ENCODE measurements at places on chromosomes 2 and 18.

DNA sequence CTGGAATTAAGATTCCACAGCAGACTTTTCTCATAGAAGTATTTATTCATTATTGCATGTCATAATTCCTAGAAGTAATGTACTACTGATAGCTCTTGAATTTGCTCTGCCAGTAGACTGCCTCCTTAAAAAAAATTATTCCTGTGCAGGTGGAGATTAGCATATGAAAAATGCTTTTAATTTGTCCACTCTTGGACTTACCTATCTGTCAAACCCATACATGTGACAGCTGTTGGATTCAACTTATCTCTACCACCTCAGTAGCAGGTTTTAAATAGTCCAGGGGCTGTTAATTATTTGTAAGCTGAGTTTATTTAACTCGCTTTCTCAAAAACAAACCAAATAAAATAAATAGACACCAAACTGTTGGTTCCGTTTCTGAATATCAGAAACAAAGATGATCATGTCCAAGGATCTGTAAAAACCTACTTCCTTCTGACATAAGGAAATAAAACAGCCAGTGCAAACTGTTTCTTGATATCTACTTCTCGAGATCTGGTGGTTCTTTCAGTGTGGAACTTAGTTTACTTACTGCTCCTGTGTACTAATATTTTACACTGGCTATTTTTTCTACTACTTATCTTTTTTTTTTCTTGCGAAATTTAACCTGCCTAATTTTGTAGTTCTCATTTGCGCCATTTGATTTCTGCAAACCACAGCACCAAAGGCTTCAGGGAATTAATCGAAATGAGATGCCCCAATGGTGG lies 44.2 kb downstream of the ZEB2 start:
- no peak for DNase-seq

- no peak for DNase-seq
These were observed 52.6 kb downstream of the SLC4A5 start for GRCh38 chr2:74290466-74291217.

GRCh38 chr2:26723991-26724750 lies 31.6 kb downstream of the KCNK3 start:
- no peak for DNase-seq

DNA sequence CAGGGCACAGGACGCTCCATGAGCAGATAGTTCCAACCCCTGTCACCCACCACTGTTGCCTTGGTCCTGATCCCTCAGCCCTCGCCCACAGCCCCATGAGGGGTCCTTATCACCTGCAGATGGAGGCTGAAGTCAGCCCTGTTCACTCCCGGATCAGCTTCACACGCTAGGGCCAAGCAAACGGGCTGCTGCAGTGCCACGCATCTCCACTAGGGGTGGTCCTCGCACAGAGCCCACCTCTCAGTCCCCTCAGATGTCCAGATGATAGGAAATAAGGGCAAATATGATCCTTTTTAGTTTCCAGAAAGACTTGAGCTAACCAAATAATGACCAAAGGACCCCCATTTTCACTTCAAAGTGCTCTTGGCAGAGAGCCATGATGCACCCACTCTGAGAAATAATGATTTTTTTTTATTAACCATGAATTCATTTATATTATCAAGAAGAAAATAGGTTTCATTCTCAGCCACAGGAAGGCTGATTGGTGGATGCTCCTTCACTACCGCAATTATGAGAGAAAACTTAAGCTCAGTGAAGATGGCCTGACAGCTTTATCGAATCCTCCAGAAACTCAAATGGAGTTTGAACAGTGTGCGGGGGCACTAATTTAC lies 71.9 kb upstream of the KLHL29 start:
- DNase-seq: peak; percentile 1

DNA sequence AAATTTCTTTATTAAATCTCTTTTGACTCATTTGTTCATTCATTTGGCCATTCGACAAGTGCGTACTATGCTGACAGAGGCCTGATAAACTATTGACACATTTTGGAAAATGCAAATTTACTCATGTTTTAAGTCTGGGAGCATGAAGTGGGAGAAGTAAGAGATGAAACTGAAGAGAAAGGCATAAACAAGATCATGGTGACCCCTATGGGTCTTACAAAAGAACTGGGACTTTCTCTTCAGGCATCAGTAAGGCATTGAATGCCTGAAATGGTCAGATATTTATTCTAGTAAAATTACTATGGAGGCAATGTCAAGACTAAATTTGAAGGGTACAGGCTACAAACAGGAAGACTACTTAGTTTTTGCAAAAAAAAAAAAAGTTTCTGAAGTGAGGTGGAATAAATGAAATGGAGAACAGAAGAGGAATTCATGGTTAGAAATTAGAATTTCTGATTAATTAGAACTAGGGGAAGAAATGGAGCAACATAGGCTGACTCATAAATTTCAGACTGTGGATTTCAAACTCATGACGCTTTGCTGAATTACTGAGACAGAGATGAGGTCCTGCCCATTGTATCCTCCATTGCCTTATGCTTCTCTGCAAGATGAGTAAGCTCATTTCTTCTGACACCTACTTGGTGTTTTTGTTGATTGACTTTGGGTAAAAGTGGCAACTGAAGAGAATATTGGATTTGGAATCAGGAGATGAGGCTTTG lies 32.7 kb downstream of the VSNL1 start:
- DNase-seq: no peak

DNA sequence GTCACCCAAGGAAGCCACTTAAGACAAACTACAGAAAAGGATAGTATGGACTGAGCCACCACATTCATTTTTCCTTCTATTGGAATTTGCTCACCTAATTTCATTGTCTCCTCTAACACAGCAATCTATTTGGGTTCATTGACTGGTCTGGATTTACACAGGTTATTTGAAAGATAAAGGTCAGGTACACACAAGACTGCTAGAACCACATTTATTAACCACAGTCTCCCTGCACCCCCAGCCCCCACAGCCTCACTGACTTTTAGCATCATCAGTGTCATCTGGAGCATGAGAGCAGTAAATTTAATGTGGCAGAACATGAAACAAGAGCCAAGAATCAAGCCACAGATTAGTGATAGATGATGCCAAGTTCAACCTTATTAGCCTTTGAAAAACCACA lies 226.9 kb upstream of the GYPC start:
- DNase-seq: no peak

- DNase-seq: no peak
These were observed 230.8 kb downstream of the SEPTIN10 start for GRCh38 chr2:109382951-109383350.

DNA sequence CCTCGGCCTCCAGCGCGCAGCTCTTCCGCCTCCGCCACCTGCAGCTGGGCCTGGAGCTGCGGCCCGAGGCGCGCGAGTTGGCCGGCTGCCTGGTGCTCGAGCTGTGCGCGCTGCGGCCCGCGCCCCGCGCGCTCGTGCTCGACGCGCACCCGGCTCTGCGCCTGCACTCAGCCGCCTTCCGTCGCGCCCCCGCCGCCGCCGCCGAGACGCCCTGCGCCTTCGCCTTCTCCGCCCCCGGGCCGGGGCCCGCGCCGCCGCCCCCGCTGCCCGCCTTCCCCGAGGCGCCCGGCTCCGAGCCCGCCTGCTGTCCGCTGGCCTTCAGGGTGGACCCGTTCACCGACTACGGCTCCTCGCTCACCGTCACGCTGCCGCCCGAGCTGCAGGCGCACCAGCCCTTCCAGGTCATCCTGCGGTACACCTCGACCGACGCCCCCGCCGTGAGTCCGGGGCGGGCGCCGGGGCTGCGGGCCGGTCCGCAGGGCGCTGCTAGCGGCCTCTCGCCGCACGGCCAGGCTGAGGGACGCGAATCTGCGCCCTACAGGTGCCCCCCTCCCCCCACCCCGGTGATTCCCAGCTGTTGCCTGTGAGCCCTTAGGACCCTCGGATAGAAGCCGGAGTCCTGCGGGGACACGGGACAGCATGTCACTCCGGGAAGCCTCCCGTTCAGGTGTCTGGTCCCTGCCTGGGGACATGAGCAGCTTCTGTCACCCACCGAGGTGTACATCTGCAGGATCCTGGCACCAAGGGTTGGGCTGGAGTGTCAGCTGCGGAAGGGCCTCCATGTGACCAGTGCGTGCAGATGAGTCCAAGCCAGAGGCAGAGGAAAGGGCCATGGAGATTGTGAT lies 616 bp downstream of the RNPEPL1 start:
- no peak for DNase-seq

DNA sequence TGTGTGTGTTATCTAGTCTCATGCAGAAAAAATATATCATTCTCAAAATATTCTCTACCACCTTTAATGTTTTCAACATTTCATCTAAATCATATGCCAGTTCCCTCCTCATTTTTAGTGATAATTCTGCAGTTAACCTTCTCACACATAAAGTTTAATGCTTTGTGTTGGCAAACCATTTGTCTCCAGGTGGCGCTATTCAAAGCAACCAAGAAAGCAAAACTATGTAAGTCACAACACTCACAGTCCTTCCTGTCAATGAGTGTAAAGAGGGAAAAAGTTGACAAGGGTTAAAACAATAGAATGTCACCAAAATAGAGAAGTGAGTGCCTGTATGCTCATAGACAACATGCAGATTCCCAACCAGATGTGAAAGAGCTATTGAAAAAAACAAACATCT lies 961.6 kb upstream of the LRRTM1 start:
- no peak for DNase-seq

- no peak for DNase-seq
These were observed 5.4 kb downstream of the SNORC start for GRCh38 chr2:232875256-232876121.

GRCh38 chr2:28224648-28225472 lies 167.8 kb upstream of the FOSL2 start:
- DNase-seq: no peak

- no peak for DNase-seq
These were observed 194.5 kb upstream of the STK17B start for GRCh38 chr2:196365923-196366322.

GRCh38 chr2:232982926-232983668 lies 30.0 kb downstream of the NGEF start:
- no peak for DNase-seq

- no peak for DNase-seq
These were observed 232.6 kb upstream of the PXDN start for GRCh38 chr2:1976728-1977416.

- no peak for DNase-seq
These were observed 32.9 kb downstream of the FAP start for GRCh38 chr2:162210385-162210784.

DNA sequence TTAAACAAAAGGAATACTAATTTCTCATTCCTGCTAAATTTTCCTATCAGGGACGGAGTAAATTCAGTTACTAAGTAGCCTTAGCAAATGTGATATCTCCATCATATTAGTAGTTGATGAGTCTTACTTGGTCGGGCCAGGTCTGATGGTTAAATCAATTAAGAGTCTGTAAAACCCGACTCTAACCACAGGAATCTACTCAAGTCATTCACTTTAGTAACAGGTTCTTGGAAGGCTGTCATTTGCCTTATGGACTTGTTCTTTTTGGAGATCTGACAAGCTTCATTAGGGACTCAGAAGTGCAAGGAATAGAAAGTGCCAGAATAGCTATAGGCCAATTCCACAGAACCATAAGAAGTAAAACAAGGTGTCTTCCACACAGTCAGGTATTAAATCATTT lies 119.0 kb downstream of the GCA start:
- DNase-seq: no peak

GRCh38 chr2:44719562-44719961 lies 221.9 kb upstream of the SIX3 start:
- no peak for DNase-seq

GRCh38 chr2:144166743-144167142 lies 353.2 kb downstream of the ZEB2 start:
- DNase-seq: no peak

- DNase-seq: peak; percentile 66
These were observed 60.8 kb downstream of the LIMS1 start for GRCh38 chr2:108594982-108595464.

DNA sequence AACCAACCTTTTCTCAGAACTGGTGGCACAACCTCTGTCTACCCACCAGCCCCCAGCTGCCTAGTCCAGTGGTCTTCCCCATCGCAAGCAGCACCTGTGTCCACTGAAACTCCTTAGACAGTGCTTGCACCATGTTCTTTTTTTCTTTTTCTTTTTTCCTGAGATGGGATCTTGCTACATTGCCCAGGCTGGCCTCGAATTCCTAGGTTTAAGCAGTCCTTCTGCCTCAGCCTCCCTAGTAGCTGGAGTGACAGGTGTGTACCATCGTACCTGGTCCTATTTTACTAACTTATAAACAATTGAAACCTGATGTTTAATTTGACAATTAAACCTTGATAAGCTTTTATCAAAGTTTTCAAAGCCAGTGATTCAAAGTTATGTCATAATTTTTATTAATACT lies 30.8 kb downstream of the SANBR start:
- no peak for DNase-seq

DNA sequence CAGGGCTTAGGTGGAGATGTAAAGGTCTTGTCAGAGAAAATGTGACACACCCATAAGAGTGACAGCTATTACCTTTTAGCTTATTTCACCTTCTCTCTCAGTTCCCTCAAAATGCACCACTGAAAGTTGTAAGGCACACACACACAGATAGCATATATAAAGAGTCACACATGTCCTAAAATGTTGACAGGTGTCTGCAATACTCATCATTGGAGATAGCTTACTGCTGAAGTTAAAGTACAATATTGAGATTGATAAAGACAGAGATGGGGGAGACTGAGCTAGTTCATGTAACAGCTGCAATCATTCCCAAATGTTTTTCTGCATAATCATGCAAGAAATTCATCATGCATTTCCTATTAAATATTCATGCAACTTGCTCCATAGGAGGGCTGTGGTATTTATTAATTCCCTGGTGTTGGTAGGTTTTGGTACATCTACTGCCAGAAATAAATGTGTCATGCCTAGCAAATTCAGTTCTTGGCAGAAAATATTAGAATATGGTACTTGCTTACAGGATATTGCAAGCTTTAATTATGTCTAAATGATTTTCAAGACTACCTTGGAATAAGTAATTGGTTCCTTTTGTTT lies 118.8 kb upstream of the RBMS1 start:
- DNase-seq: no peak
